ENCODE measurements at places on chromosomes 4 and X.
A peak's percentile ranks its signal among the peaks of the same experiment; 100 is the strongest.

GRCh38 chrX:1205681-1206611, 6.5 kb downstream of the CRLF2 start:
- peak; percentile 95 for DNase-seq

DNA sequence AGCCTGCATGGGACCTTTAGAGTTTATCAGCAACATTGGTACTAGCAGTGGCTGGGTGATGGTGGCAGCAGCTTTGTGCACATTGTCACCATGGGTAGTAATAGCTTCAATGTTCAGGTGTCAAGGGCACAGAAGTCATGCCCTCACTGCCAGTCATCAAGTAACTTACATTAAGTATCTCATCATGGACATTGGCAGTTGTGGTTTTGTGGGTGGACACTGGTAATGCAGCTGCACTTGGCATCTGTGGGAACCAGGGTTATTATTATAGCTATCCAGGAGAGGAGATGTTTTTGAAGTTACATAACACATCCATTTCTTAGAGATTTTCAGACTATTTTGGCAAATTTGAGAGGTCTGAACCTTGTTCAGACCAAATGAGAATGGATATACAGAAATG, 243.2 kb upstream of the NOCT start:
- DNase-seq, result no peak

DNA sequence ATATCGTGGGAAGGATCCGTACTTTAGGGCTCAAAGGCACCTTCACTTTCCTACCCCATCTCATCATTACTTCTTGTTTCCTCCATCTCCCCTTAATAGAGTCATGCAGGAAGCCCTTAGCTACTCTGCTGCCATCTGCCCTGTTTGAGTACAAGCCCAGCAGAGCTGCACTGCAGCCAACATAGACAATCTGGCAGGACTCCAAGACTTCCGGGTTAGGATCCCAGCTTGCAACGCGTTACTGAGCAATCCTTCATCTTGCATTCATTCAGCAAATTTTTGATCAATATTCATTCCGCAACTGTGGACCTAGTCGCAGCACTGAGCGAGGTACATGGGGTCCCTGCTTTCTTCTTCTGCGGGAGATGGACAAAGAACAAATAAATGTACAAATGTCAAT, 344.9 kb downstream of the BCOR start:
- no peak for DNase-seq

- peak; percentile 100 for DNase-seq
Measured at GRCh38 chrX:1249101-1249887, 19.3 kb upstream of the CSF2RA start.

DNA sequence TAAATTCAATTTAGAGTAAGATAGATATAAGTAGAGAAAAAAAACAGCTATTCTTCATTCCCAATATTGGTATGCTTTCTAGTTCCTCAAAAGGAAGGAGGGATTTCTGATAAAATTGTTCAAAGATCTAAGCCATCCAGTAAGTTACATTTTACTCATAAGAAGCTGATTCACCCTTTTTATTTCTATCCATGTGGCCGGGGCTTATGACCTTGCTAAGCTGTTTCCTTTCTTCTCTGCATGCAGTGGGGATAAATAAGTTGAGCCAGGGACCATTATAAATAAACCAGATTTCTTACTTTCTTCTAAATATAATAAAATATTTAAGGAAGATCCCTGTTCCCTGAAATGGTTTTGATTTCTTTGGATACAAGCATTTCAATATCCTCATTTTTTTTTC, 502.3 kb downstream of the PDHA2 start:
- no peak for DNase-seq

GRCh38 chr4:113643505-113643904, 118.0 kb downstream of the CAMK2D start:
- no peak for DNase-seq

DNA sequence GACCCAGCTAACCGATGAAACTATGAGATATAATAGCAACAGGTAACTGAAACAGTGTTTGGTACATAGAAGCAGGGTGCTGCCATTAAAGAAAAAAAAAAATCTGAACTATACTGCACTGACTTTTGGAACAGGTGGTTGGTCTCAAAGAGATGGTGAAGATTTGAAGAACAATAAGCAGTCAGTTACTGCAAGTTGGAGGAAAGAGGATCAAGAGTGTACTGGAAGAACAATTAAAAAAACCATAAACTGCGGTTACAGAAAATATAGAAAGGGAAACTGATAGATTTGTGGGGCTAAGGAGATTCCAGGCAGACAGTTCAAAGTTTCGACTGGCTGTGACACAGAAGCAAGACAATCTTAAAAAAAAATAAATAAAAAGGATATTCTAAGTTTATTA, 181.9 kb upstream of the TRAM1L1 start:
- peak; percentile 23 for DNase-seq

DNA sequence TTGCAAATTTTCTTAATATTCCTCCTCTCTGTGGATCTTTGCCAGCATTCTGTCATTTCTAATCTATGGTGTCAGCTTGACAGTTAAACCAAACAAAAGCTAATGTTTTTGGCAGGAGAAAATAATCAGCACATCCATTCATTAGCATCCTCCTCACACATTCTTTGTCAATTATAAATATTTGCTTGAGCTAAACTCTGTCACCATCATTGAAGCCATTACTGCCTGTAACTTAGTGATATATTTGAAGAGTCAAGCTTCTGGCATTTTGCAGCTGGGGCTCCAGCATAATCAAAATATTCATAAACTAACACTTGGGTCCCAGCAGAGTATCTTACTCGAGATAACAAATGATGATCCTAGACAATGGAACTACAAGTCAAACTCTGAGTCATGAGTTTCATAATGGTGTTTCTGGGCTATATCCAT, 126.1 kb downstream of the EIF4E start:
- no peak for DNase-seq

DNA sequence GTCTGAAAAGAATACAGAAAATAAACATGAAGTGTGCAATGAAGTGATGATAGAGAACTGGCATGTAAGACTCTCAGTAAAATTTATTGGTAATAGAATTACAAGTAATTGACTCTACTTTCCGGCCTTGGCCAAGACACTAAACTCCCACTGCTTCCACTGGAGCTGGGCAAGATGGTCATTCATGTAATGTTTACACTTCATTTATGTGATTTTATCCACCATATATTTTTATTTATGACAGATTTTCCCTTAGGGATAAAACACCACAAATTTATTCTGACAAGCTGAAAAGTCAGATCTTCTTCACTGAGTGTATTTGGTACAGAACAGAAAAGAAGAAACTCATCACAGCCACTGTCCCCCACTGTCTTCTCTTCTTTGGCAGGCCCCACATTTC, 191.9 kb downstream of the SLC39A8 start:
- DNase-seq, result no peak

DNA sequence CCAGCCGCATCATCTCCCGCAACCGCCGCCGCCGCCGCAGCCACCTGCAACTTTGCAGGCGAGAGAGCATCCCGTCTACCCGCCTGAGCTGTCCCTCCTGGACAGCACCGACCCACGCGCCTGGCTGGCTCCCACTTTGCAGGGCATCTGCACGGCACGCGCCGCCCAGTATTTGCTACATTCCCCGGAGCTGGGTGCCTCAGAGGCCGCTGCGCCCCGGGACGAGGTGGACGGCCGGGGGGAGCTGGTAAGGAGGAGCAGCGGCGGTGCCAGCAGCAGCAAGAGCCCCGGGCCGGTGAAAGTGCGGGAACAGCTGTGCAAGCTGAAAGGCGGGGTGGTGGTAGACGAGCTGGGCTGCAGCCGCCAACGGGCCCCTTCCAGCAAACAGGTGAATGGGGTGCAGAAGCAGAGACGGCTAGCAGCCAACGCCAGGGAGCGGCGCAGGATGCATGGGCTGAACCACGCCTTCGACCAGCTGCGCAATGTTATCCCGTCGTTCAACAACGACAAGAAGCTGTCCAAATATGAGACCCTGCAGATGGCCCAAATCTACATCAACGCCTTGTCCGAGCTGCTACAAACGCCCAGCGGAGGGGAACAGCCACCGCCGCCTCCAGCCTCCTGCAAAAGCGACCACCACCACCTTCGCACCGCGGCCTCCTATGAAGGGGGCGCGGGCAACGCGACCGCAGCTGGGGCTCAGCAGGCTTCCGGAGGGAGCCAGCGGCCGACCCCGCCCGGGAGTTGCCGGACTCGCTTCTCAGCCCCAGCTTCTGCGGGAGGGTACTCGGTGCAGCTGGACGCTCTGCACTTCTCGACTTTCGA, 654 bp downstream of the ATOH1 start:
- DNase-seq, result no peak

- DNase-seq, result no peak
Measured at GRCh38 chrX:17750436-17750835, 13.1 kb downstream of the SCML1 start.

DNA sequence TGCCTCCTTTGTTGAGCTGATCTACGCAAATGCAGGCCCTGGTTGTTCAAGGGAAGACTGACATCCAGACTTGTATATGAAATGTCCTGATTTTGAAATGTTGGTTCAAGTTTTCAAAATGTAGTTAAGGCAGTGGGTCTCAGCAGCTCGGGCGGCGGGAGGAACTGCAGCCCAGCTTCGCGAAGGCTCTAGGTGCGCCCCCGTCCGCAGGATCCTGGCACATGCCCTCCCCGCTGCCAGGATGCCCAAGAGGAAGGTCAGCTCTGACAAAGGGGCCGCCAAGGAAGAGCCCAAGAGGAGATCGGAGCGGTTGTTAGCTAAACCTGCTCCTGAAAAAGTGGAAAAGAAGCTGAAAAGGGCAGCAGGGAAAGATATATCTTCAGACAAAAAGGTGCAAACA, 1310.1 kb downstream of the ADGRL3 start:
- no peak for DNase-seq

GRCh38 chrX:40207626-40208025, 109.9 kb upstream of the BCOR start:
- no peak for DNase-seq

DNA sequence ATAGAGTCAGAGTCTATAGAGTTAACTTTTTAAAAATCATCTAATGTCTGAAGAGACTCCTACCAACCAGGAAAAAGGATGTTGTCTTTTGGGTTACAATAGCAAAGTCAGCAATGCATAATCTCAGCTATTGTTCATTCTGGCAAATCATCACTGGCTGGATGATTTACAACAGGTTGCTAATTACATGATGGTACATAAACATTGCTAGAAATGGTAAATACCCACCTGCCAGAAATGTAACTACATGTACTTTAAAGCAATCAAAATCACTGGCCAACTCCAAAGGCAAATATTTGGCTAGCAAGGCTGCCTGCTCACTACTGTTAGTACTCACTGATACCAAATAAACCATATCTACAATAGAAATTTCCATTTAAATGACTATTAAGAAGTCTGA, 91.1 kb downstream of the PPP3CA start:
- no peak for DNase-seq

- DNase-seq, result peak; percentile 3
Measured at GRCh38 chr4:101540336-101540735, 193.0 kb upstream of the PPP3CA start.

GRCh38 chr4:40628888-40629287, 776 bp downstream of the RBM47 start:
- DNase-seq, result no peak

DNA sequence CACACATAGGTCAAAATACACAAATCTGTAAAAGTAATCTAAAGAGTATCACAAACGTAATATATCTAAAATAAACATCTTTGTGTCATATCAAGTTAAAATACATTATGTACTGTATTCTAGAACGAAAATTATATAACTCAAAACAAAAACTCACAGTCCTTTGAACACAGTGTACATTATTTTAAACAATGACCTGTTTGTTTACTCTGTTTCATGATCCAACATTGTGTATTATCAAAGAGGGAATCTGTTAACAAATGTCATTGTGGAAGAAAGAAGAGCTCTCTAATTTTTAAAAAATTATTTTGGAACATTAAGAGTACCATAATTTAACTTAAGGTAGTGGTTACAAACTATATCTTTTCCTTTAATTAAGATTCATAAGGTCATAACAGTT, 144.1 kb downstream of the FRYL start:
- no peak for DNase-seq

- no peak for DNase-seq
Measured at GRCh38 chr4:52579602-52580272, 79.4 kb downstream of the USP46 start.

DNA sequence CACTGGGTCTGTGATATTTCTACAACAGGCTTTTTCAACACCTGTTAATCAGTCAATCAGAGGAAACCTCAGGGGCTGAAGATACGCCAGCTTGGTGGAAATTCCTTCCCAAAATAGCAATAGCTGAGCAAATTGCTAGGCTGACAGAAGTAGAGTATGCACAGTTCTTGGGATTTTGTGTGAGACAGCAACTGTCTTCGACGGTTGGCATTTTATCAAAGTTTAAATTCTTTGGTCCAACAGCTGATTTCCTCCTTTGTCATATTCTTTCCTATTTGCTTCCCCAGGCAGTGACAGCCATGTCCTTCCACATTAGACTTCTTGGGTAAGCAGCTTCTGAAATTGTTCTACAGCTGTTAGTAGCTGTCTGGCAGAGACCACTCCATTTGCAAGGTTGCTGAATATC, 8.0 kb upstream of the PALLD start:
- DNase-seq, result peak; percentile 21

DNA sequence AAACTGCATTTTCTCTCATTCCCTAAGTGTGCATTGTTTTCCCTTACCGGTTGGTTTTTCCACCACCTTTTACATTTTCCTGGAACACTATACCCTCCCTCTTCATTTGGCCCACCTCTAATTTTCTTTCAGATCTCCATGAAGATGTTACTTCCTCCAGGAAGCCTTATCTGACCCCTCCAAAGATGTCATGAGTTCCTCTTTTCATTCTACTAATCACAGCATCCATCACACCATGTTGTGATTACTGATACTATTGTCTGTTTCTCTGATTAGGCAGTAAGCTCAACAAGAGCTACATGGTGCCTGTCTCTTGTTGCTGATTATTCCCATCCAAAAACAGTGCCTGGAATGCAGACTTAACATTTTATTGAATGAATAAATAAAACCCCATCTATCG, 2.9 kb upstream of the AFP start:
- no peak for DNase-seq

DNA sequence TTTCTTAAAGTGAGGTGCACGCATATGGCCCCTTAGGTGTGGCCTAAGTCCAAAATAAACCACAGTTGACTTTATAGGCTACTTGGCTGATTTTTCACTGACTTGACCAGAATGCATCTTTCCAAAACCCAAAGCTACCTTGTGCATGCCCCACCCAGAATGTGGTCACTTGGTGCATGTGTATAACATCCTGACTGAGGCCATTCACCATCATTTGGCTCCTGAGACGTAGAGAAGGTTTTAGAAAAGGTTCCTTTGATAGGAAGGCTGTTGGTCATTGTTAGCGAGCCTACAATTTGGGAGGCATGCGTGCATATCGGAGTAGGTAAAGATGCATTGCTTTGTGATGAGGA, 84.6 kb downstream of the PLAC1 start:
- no peak for DNase-seq

DNA sequence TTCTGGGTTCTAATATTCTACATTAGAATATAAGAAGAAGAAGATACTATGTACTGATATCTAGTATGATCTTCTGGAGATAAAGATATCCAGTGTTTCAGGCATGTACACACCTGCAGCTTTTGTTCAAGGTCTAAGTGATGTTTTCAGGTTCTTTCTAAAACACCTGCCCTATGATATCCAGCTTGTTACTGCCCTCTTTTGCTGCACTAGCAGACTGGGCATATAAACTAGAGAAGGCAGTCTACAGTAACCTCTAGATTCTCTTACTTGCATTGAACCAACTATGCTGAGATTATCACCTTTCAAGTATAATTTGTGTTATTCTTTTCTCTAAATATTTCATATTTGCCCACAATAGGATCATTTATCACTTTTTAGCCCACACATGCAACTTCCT, 1.9 kb upstream of the FRYL start:
- no peak for DNase-seq

Measured in KBM-7 (cell line).